ENCODE measurements at places on chromosomes 13 and 19.

- no peak for DNase-seq
Observed at GRCh38 chr13:95671597-95671996, 5.3 kb upstream of the DNAJC3 start.

DNA sequence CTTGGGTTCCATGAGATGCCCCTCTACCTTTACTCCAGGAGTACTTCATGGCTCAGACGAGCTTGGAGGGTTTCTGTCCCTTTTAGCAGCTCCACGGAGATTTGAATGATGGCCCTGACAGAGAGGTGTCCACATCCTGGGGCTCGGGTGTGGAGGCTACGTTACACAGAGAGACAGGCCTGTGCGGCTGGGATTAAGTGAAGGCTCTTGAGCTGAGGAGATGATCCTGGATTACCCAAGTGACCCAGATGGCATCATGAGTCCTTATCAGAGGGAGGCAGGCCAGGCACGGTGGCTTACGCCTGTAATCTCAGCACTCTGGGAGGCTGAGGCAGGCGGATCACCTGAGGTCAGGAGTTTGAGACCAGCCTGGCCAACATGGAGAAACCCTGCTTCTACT, 12.4 kb downstream of the DPP9 start:
- no peak for DNase-seq

DNA sequence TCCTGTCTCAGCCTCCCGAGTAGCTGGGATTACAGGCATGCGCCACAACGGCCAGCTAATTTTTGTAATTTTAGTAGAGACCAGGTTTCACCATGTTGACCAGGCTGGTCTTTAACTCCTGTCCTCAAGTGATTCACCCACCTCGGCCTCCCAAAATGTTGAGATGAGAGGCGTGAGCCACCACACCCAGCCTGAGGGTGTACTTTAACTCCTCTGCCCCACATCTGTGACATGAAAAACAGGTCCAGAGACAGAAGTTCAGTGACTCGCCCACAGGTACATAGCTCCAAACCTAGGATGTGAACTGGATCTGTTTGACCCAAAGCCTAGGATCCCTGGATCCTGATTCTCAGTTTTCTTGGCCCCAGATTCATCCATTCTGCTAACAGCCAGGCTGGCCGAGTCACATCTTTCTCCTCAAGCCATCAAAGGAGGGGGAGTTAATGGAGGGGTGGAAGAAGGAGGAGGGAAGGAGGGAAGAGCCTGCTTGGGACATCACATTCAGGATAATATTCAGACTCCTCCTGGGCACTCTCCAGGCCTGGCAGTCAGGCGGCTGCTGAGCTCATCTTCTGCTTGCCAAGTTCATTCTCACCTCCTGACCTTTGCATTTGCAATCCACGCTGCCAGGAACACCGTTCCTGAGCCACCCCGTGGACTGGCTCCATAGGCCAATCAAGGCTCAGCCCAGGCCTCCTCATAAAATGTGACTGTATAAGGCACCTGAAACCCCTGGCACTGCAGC, 3.1 kb downstream of the SPC24 start:
- no peak for DNase-seq

- no peak for DNase-seq
Observed at GRCh38 chr19:30712431-30713337, 340.5 kb downstream of the ZNF536 start.

DNA sequence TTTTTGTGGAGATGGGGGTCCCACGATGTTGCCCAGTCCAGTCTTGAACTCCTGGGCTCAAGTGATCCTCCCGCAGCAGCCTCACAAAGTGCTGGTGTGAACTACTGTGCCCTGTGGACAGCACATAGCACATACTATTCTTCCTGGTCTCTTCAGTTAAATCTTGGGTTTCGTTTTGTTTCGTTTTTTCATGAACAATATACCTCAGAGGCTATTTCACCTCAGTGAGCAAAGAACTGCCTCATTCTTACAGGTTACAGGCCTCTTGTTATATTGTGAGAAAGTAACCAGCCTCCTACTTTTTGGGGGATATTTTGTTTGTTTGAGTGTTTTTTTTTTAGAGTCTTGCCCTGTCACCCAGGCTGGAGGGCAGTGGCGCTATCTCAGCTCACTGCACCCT, 1.3 kb upstream of the C3 start:
- no peak for DNase-seq

GRCh38 chr13:74280093-74280794, 146.0 kb upstream of the KLF12 start:
- no peak for DNase-seq

GRCh38 chr13:65302691-65303090, 1927.4 kb downstream of the PCDH9 start:
- DNase-seq = no peak

DNA sequence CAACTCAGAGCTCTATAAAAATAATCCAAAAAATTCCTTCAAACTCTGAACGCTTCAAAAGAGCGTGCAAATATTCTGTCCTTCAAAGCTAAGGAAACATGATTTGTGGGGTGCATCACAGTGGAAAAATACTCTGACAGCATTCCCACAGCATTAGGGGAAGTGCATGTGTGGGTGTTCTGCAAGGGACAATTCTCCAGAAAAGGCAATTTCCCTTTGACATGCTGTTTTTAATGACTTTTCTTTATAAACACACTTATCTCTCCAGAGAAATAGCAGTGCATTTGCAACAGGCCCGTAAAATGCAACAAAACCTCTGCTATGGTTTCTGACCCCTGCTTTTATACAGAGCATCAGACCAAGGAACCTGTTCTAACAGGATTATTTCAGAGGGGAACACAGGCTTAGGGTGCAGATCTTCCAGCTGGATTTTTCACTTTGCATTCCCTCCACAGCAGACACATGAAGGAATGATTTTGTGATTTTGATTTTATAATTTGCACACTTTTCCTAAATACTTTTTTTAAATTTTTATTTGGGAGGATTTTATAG, 42.6 kb downstream of the KL start:
- no peak for DNase-seq

DNA sequence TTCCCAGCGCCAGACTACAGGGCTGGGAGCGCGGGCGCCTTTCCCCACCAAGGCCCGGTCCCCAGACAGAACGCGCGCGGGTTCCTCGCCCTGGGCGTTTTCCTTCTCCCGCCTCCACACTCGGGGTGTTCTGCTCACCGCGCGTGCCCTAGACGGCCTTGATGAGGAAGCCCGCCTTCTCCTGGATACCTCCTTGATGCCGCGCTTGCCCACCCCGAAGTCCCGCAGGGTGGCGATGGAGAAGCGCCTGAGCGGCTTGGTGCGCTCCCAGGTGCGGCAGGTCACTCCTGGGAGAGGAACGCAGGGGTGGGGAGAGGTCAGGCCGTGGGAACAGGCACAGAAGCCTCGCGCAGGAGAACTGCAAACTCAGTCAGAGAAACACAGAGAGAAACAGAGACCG, 34.8 kb downstream of the CYP2B6 start:
- no peak for DNase-seq

DNA sequence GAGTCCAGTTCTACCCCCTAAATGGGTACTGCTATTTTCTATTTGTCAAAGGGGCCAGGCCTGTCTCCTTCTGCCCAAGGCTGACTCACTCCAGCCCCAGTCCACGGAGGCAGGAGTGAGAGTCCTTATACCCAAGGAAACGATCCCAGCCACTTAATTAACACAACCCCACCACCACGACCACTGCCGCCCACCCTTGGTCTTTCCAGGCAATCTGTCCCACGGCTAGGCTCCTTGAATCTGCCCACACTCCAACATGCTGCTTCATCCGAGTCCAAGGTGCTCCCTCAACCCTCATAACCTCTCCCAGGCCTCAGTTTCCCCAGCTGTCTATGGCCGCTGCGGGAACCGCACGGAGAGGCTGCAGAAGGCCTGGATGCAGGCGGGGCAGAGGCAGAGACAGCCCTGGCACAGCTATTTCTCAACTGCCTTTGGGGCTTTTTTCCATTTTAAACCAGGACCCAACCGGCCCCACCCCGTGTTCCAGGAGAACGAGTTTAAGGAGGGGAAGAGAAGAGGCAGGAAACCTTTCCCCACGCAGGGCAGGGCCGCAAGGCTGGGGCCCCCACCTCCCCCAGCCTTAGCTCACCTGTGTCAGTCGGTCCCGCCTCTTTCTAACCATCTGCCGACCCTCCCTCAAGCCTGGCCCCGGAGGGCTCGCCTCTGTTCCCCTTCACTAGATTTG, 746 bp downstream of the RAB3D start:
- no peak for DNase-seq

- DNase-seq = no peak
Observed at GRCh38 chr13:92775658-92776057, 450.9 kb upstream of the GPC6 start.
